ENCODE measurements at places on chromosomes 7 and 10.

DNA sequence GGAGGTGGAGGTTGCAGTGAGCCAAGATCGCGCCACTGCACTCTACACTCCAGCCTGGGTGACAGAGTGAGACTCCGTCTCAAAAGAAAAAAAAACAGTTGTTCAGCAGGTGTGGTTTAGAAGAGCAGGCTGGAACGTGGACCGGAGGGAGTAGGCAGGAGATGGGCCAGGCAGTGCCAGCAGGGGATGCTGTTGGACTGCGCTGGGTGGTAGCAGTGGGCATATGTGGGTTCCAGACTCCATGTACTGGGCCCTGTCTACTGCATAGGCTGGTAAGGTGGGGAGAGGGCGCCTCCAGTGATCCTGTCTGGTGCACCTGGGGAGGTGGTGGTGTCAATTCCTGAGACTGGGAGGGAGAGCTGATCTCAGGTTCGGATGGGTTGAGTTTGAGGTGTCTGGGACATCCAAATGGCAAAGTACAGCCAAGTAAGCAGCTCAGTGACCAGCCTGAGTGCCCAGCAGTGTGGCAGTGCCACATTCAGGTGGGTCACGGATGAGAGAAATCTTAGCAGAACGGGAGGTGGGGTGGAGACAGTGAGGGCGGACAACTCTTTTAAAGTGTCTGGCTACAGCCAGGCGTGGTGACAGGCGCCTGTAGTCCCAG lies 25.9 kb downstream of the SFXN4 start:
- peak; percentile 31 for DNase-seq

- no peak for DNase-seq
These were observed 860.5 kb downstream of the CCSER2 start for GRCh38 chr10:85188770-85189484.

DNA sequence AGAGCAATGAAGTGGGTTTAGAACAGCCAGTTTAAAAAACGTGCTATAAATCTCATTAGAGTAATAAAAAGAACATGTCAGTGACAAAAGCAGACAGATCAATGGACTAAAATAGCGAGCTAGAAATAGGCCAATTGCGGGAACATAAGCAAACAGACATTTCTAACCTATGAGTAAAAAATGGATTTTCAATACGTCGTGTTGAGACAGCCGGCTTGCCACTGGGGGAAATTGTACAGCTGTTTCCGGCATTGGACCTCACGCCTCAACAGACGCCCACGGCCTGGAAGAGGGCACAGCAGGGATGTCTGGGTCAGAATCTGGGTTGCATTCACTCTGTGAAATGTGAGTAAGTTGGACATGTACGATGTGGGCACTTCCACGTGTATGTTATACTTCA lies 92.9 kb downstream of the SVOPL start:
- DNase-seq: peak; percentile 15

- DNase-seq: no peak
These were observed 239.0 kb downstream of the PRKG1 start for GRCh38 chr10:51313251-51313650.

GRCh38 chr7:132388688-132389087 lies 187.6 kb downstream of the PLXNA4 start:
- no peak for DNase-seq

- no peak for DNase-seq
These were observed 35.6 kb upstream of the PPP1R17 start for GRCh38 chr7:31651234-31652062.

DNA sequence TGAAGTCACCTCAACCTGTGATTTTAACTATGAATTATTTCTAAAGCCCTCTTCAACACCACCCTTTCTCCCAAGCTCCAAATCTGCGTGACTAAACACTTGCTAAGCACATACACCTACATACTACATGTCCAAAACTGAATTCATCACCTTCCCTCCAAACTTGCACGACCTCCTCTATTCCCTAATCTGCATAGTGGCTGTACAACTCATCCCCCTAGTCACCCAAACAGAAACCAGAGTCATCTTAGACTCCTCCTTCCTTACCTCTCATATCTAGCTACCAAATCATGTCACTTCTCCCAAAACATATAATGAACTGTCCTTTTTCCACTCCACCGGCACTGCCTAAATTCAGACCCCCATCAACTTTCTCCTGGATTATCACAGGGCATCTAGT lies 16.2 kb downstream of the ARHGAP21 start:
- peak; percentile 9 for DNase-seq
